Tibial nerve (tissue), 4 donors: ENCODE measurements at places on chromosomes 5 and 9. TPM values are rescaled to one million over a fixed set of nuclear protein-coding genes. Genes with fewer than 3 reads are reported as not detected.

GRCh38 chr5:95808013-95808685 is 14.4 kb downstream of the GLRX start:
- no peak for DNase-seq

DNA sequence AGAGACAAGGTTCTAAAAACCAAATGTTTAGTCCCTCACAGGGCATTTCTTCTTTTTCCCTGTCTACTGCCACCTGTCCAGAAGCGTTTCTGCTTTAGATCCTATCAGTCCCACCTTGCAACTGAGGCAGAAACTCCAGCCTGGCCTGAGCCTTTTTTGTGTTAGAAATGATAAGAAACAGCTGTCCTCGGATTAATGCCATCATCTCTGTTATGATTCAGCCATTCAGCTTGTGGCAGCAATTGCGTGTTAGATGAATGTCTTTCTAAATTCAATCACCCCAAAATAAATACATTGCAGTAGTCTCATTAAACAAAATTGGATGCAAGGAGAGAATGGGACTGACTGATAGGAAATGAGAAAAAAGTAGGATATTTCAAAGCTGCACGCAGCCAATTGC is 28.3 kb upstream of the FRMPD1 start:
- DNase-seq = no peak

GRCh38 chr5:137872466-137872865 is 4.8 kb downstream of the MYOT start:
- no peak for DNase-seq

GRCh38 chr9:72213906-72214305 is 64.7 kb downstream of the GDA start:
- DNase-seq = no peak

GRCh38 chr5:142748568-142749249 is 21.5 kb upstream of the ARHGAP26 start:
- DNase-seq = no peak

DNA sequence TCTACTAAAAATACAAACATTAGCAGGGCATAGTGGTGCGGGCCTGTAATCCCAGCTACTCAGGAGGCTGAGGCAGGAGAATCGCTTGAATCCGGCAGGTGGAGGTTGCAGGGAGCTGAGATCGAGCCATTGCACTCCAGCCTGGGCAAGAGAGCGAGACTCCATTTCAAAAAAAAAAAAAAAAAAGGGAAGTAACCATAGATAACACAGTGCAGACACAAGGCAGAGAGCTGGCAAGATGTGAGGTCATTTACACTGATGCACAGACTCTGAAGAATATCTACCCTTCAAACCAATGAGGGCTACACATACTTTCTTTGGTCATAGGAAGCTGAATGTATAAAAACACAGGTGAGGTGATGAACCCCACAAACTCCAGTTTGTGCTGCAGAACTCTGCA is 131.9 kb downstream of the DCP2 start:
- DNase-seq = no peak

DNA sequence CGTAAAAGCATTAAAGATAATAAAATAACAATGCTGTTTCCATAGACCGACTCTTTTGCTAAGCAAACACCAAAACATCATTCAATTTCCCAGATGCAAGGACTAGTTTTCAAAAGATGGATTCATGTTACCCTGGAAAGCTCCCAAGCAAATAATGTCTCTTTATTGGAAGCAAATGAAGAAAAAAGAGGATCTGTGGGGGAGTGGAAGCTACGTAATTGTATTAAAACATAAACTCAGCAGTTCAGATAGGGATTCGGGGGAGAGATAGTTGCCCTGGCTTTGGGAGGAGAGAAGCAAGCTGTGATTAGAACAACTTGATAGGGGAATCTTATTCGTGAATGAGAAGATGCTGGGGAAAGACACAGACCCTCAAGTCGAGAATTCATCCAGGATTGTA is 491.0 kb upstream of the CLINT1 start:
- no peak for DNase-seq

DNA sequence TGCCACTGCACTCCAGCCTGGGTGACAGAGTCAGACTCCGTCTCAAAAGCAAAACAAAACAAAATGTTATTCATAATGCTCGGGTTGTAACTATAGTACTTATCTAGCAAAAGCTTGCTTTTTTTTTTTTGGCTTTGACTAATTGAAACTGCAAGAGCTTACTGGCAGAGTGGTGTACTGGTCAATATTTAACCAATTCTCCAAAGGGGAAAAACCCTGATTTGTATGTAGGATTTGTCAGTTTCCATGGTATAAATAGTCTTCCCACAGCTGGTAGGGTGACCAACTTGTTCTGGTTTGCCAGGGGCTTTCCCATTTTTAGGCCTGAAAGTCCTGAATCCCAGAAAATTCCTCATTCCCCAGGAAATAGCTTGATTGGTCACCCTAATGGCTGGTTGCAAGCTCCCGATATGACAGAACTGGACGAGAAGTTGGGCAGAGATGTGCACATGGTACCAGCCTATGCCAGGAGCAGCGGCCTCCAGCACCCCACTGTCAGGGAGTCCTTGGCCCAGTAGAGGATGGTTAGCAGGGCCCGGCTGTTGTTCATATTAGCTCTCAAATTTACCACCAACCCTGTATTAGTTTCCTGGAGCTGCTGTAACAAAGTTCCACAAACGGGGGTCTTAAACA is 58.0 kb downstream of the FXN start:
- no peak for DNase-seq

DNA sequence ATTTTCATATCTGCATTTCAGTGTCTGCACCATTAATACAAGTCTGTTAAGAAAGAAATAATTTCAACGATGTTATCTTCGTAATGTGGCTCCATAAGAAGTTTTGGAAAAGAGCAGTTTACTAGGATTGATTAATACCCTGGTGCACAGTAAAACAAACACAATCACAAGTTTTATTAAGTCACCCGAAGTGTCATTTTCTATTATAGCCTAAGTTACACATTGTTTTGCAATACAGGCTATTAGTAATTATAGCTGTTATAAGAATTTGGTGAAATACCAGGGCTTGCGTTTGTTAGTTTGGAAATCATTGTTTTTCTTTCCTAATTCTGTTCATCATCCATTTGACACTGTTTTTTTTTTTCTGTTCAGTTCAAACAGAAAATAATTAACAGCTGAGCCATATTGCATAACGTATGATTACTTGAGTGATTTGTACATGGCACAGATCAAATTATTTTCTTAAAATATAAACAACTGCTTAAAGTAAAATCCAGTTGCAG is 30.6 kb downstream of the LVRN start:
- DNase-seq = no peak

- no peak for DNase-seq
Observed at GRCh38 chr9:132163457-132163875, 1.6 kb downstream of the NTNG2 start.

GRCh38 chr9:118129541-118129940 is 425.3 kb downstream of the TLR4 start:
- no peak for DNase-seq

- DNase-seq = no peak
Observed at GRCh38 chr5:103847060-103847459, 284.5 kb upstream of the NUDT12 start.

- DNase-seq = no peak
Observed at GRCh38 chr9:109923471-109923760, 143.4 kb downstream of the PALM2AKAP2 start.

DNA sequence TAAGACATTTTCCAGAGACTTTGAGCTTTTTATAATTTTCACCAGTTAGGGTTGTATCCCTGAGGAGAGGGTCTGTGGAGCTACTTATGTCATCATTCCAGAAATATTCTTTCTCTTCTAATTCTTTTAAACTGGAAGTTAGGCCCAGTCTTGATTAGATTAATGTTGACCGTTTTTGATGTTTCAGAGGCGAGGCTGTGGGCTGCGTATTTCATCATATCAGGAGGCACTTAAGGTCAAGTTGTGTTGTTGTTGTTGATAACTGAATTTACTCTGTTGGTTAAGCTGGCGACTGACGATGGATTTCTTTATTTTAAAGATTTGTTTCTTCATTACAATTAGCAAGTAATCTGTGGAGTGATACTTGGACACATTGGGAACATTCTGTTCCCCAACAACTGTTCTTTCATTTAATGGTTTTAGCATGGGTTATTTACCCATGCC is 20.1 kb downstream of the IPO11 start:
- DNase-seq = no peak

- DNase-seq = no peak
Observed at GRCh38 chr9:86589730-86590129, 235.5 kb upstream of the TUT7 start.

- DNase-seq = peak; percentile 80
Observed at GRCh38 chr9:120916588-120916987, 10.0 kb downstream of the TRAF1 start.

- DNase-seq = no peak
Observed at GRCh38 chr5:142772446-142773293, 2.5 kb downstream of the ARHGAP26 start.

GRCh38 chr9:95696701-95697100 is 178.8 kb upstream of the ERCC6L2 start:
- no peak for DNase-seq

GRCh38 chr9:13778631-13779030 is 499.1 kb upstream of the MPDZ start:
- DNase-seq = no peak

GRCh38 chr9:37471942-37472684 is 6.9 kb upstream of the ZBTB5 start:
- no peak for DNase-seq

GRCh38 chr9:7578951-7579350 is 220.6 kb downstream of the DMAC1 start:
- DNase-seq = no peak

- no peak for DNase-seq
Observed at GRCh38 chr5:26641492-26641891, 396.9 kb downstream of the CDH9 start.

GRCh38 chr5:141691286-141691866 is 9.3 kb upstream of the ARAP3 start:
- DNase-seq = no peak

DNA sequence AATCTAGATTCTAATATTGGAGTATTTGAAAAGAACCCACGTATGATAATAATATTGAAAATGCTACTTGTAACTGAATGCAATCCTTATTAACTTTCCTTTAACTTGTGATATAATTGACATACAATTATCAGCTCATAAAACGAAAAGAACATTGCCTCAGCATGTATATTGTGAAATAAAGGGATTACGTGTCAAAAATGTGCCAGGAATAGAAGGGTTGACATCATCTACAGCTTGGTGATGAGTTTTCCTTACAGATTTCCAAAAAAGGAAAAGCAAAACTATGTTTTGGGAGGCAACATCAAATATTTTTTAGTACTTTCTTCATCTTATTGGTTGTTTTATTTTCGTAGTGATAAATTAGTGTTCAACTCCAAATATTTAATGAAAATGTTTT is 266.0 kb upstream of the PTGER4 start:
- DNase-seq = no peak

GRCh38 chr5:122351416-122352157 is 39.5 kb downstream of the SNCAIP start:
- no peak for DNase-seq

DNA sequence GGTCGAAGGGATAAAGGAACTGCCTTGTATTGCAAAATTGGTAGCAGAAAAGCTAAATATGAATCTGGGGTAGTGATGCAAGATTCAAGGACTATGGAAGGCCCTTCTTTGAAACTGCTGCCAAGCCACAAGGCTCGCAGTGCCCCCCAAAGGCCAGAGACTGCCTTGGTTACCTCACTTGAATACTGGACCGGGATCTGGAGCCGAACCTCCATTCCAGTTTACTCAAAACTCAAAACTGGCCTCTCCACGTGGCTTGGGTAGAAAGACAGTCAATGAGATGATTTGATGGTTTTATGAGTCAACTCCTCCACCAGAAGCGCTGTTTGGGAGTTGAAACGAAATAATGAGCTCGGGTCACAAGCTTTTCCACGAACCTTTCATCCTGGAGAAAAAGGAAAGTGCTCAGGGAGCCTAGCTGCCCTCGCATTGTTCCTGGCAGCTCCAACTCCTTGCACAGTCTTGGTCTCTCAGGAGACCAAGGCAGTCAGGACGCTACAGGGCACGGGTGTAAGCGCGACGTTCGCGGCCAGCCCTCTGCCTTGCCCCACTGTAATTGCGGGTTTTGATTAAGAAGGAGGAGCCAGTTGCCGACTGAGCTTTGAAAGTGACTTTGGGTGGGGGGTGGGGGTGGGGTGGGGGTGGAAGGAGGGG is 2.8 kb downstream of the ST8SIA4 start:
- no peak for DNase-seq

DNA sequence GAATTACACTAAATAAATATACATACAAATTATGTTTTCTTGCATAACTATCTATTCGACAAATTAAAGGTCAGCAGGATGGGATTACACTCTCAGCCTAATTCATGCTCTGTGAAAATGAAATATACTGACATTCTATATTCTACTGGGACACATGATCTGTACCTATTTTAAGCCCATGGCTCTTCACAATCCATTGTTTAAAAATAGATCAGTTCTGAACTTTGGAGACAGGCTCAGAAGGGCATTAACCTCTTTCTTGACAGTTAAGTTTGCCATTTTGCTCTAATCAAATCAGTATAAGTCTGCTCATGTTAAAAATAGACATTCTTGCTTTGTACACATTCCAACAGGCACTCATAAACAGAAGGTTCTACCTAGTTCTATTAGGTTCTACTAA is 361.2 kb downstream of the HCN1 start:
- no peak for DNase-seq

- peak; percentile 42 for DNase-seq
Observed at GRCh38 chr9:130689937-130690700, 3.5 kb upstream of the EXOSC2 start.

DNA sequence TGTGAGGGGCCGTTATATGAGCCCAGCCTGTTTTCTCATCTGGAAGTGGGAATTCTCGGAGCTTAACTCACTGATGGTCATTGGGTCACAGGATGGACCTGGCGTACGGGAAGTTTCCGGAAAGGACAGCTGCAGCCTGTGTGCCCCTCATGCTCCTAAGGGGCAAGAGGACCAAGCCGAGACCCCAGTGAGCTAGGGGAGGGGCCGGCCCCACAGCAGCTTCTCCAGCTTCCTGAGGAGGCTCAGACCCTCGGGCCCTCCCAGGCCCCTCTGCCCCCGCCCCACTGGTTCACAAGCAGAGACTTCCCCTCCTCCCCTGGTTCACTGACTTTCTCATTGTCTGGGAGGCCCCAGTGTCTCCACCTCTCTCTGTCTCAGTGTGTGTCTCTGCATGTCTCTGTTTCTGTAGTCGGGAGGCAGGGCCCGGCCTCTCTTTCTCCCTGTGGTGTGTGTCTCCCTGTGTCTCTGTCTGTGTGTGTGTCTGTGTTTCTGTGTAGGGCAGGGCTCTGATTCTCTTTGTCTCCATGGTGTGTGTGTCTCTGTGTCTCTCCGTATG is 32.3 kb upstream of the FIBCD1 start:
- DNase-seq = no peak

The IRGM gene
- total RNA-seq = not detected

The BTNL8 gene
- not detected for total RNA-seq

The DPYSL3 gene
- total RNA-seq = 45.0 TPM

The RNF183 gene
- total RNA-seq = not detected

The CRHBP gene
- total RNA-seq = 2.1 TPM

The HAVCR1 gene
- not detected for total RNA-seq

The NIM1K gene
- total RNA-seq = 4.8 TPM

The IL13 gene
- total RNA-seq = 0.44 TPM

The GLRA1 gene
- not detected for total RNA-seq

The HSPA5 gene
- total RNA-seq = 72.0 TPM

The P4HA2 gene
- total RNA-seq = 26.9 TPM

The NRG2 gene
- 5.1 TPM for total RNA-seq

The CCDC192 gene
- total RNA-seq = 0.87 TPM

The ARL10 gene
- total RNA-seq = 54.6 TPM
